ENCODE measurements at places on chromosomes 5 and 9. TPM values are rescaled to one million over a fixed set of nuclear protein-coding genes. Genes with fewer than 3 reads are reported as not detected.

GRCh38 chr5:123124859-123125595 is 36.0 kb downstream of the PRDM6 start:
- DNase-seq, result no peak

GRCh38 chr5:174236070-174236469 is 190.6 kb downstream of the NSG2 start:
- DNase-seq, result no peak

DNA sequence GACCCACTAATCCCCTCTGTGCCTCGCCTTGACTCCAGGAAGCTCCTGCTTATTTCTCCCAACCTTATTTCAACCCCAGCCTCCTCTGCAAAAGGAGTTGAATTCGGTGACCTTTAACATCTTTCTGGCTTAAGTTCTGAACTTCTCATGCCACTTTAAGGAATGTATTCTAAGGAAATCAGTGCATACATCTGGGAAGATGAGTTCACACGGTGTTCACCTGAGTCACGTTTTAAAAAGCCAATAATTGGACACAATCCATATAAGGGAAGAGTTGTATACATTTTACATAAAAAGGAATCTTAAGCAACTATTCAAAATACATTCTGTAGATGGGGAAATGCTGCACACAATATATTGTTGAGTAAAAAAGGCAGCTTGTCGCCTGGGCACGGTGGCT is 33.2 kb downstream of the FAT2 start:
- DNase-seq, result no peak

GRCh38 chr5:107456281-107456715 is 214.4 kb downstream of the EFNA5 start:
- no peak for DNase-seq

DNA sequence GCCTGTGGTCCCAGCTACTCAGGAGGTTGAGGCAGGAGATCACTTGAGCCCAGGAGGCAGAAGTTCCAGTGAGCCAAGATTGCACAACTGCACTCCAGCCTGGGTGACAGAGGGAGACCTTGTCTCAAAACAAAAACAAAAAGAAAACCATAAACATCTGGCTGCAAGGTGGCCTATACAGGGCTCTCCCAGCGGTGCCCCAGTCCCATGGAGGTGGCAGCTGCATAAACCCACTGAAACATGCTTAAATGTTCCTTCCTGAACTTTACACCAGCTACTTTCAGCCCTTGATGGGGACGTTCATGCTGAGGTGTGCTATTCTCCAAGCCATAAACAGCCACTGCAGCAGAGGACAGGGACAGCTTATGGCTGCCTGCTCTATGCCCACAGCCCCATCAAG is 35.6 kb downstream of the DROSHA start:
- DNase-seq, result no peak

DNA sequence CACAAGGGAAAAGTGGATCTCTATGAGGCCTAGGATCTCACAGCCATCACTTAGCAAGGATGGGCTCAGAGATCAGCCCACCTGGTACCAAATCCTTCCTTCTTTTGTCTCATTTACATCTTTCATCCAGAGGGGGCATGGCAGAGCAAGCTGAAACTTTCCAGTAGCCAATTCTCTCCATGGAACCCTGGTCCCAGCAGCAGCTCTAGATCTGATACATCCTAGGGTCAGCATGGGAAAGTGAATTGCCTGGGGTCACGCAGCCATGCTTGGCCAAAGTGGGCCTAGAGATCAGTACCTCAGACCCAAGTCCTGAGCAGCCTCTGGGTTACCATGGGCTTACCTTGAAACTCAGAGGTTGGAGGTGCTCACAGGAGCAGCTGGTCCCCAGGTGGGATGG is 170.5 kb downstream of the GABBR2 start:
- no peak for DNase-seq

DNA sequence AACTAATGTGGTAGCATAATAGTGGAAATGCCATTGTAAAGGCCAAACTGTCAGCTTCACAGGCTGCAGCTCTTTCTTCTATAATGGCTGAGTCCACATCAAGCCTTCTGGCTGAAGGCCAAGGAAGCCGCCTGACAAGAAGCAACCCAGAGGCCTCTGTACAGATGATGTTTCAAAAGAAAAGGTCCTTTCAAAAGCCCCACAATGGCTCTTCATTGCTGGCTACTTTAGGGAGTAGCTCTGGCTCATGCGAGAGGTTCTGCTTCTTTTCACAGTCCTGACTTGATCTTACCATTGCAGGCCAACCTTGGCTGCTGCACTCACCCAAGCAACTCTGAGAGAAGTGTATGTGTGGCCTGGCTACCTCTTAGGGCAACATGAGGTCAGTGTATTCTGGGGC is 54.5 kb upstream of the EQTN start:
- peak; percentile 63 for DNase-seq

DNA sequence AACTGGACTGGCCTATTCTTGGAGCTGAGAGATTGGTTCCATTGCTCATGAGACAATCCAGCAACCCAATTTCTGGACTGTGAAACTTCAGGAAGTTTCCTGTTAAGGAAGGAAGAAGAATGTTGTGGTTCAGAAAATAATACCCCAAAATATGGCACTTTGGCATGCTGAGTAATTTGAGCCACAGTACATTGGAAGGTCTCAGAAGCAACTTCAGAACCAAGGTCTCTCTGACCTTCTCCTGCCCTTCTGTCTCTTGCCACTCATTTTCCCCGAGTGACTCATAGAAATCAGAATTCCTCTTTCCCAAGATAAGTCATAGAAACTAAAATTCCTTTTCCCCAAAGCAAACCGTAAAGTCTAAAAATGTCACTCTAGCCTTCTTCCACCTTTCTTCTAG is 1366.1 kb downstream of the PTPRD start:
- DNase-seq, result no peak

DNA sequence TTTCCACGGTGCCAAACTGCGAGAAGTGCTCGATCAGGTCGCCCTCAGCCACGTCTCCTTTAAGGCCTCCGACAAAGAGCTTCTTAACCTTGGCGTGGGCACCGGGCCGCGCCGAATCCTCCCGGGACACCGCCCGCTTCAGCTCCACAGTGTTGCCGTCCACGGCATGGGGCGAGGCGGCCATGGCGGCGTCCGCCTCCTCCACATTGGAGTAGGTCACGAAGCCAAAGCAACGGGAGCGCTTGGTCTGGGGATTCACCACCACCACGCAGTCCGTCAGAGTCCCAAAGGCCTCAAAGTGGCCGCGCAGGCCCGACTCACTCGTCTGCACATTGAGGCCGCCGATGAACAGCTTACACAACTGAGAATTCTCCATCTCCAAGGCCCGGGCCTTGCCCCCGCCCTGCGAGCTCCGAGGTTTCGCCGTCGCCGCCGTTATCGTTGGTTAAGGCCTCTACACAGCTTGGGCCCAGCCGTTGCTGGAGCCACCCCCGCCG is 424 bp downstream of the HNRNPA0 start:
- no peak for DNase-seq

GRCh38 chr5:139396691-139397090 is 1.8 kb upstream of the PROB1 start:
- DNase-seq, result no peak

DNA sequence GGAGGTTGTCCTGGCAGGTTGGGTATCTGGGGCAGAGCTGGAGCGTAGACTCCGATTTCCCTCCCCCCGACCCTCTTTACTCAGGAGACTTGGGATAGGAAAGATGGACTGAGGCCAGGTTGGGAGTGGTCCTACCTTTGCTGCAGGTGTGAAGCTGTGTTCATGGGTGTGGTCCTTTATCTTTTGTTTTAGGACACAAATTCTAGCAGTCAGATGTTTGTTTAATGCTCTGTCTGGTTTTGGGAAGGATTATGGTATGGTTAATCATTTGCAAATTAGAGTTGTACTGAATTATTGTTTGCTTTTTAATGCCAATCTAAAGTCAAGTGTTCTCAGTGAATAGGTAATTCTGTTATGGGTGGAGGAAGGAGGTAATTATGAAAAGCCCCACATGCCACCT is 14.1 kb upstream of the FAM120AOS start:
- DNase-seq, result no peak

DNA sequence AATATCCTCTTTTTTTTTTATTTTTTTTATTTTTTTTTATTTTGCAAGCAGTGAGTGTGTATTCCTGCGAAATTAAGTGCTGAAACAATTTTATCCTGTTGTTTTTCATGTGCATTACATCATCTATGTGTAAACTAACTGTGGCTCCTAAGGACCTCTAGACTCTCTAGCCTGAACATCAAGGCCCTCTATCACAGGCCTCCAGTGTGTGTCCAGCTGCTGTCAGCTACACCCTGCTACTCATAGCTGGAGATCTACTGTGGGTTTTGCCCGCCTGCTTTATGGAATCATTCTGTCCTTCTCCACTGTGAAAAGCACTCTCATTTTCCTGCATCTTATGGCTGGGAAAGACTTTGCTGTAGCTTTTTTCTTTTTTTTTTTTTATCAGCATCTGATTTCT is 157.8 kb downstream of the KCTD16 start:
- no peak for DNase-seq

- no peak for DNase-seq
These were observed 24.3 kb upstream of the PRDM9 start for GRCh38 chr5:23483090-23483489.

GRCh38 chr5:10731913-10732312 is 29.1 kb downstream of the DAP start:
- DNase-seq, result no peak

GRCh38 chr9:114318416-114318815 is 4.5 kb upstream of the ORM1 start:
- DNase-seq, result no peak

DNA sequence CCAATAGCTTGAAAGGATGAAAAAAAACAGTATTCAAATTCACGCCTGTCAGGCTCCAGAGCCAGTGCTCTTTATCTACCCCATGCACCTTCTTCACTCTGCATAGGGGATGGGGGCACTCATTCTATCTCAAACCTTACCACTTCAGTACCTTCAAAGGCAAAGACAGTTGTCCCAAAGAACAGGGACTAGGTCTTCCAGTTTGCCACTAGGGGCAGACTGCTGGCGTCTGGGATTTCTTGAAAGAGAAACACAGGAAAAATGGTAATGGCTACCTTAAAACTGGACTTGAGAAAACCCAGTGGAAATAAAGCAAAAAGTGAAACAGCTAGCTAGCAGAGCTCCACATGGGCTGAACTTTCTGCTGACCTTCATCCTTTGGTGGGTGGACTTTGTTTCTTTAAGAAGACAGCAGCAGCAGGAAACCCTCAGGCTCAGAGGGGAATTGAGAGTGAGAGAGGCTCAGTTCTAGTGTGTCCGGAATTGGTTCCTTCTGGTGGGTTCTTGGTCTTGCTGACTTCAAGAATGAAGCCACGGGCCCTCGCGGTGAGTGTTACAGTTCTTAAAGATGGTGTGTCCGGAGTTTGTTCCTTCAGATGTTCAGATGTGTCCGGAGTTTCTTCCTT is 41.0 kb upstream of the SLC36A1 start:
- no peak for DNase-seq

- DNase-seq, result no peak
These were observed 737.7 kb downstream of the TLE1 start for GRCh38 chr9:80951675-80952074.

GRCh38 chr9:73437758-73438157 is 286.1 kb downstream of the ANXA1 start:
- DNase-seq, result no peak

DNA sequence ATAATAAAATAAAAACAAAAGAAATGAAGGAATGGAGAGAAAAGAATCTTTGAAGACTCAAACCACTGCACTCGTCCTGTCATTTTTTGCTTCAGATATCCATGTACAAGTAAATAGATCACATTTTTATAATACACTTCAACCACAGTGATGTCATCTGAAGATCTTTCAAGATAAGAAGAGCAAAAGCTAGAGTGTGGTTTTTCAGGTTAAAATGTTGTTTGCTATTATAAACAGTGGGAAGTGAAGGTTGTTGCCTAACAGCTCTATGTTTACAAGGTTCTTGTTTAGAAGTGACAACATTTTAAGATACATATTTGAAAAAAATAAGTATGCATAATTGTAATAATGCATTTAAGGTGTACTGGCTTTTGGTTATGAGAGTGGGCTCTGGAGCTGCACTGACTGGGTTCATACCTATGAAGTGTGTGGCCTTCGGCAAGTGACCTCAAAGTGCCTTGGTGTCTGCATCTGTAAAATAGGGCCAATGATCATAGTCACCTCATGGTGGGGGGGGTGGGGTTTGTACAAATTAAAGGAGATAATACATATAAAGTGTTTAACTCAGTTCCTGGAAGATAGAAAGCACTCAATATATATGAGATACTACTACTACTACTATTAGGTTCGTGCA is 45.5 kb upstream of the IL7R start:
- DNase-seq, result no peak

DNA sequence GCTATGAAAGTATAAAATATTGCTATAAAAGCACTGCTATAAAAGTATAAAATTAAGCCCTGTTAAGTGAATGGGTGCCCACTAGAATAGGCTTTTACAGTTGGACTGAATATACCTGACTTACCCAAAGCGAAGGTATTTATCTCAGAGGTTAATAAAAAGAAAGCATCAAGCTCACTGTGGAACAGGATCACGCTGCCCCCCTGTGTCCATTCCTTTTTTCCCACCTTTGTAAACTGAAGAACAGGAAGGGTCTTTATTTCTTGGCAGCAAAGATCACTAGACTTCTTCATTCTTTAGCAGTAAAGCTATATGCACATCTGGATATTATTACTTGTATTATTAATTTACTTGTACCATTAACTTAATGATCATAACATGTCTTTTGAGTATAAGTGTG is 22.1 kb upstream of the PLPP6 start:
- no peak for DNase-seq

DNA sequence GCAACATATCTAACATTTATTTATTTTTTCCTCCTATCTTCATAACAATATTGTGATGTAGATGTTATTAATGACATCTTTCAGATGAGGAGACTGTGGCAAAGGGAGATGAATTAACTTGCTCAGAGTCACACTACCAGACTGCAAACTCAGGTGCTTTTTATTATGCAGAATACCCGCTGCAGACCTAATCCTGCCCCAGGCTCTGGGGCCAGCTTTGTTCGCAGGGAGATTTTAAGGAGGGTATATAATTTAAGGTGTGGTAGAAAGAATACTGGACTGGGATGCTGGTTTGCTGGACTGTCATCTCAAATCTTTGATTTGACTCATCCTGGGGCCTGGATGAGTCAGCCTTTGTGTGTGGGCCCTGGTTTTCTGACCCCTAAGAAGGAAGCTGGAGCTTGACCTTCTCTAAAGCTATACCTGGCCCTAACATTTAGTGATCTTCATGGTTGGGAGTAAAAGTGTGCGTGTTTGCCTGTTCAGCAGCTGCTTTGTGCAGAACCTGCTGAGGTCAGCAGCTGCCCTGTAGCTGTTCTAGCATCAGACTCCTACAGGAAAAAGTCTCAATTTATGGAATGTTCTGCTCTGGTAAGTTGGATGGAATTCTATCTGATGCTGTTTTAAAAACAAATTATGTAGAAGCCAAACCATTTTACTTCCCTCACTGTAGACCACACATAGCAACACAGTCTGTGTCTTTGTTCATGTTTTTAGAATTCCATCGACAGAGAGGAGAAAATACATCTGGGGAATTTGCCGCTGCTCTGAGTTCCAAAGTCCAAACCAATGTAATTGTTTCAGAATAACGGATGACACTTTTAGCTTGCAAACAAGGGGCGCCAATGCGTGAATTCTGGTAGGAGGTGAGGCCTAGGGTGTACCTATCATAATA is 4.5 kb downstream of the SLC36A1 start:
- DNase-seq, result no peak

The CDC25C gene
- 0.37 TPM for total RNA-seq

The MZB1 gene
- 1.1 TPM for total RNA-seq

The CCDC192 gene
- not detected for total RNA-seq

The MYMK gene
- total RNA-seq, result not detected

The MORN5 gene
- total RNA-seq, result 7.8 TPM

The KIF4B gene
- total RNA-seq, result not detected

The PRR16 gene
- 4.9 TPM for total RNA-seq

The ARHGEF28 gene
- total RNA-seq, result 29.9 TPM

The ARHGEF39 gene
- 6.4 TPM for total RNA-seq

All from mucosa of gallbladder (tissue), 1 donor.